NCI-H510A (cell line): ENCODE measurements at places on chromosomes 12 and 14.

DNA sequence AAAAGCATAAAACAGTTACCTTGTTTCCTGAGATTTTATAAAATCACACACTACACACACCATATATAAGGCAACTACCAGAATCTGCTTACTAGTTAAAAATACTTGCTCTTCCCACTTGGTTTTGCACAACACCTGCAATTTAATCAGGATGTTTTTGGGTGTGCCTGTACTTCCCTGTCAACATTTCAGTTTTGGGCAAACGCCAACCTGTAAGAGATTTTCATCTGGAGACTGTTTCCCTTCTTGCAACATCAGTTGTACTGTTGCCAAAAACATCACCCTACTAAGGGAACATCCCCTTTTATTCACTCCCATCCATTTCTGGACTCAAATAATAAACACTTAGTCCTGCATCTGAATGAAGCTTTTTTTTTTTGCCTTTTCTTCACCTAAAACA is 172.3 kb downstream of the DUSP6 start:
- no peak for DNase-seq

- no peak for DNase-seq
Observed at GRCh38 chr12:32650508-32650907, 28.6 kb upstream of the DNM1L start.

GRCh38 chr12:4685317-4685716 is 34.9 kb upstream of the GALNT8 start:
- DNase-seq = no peak

GRCh38 chr12:64008596-64008995 is 164.1 kb downstream of the SRGAP1 start:
- DNase-seq = no peak

- no peak for DNase-seq
Observed at GRCh38 chr12:114361545-114361944, 44.4 kb downstream of the TBX5 start.

- no peak for DNase-seq
Observed at GRCh38 chr12:54032086-54032619, 697 bp upstream of the HOXC5 start.
